ENCODE measurements at places on chromosomes 2 and 18.

GRCh38 chr2:77642339-77642738 is 120.2 kb upstream of the LRRTM4 start:
- no peak for DNase-seq

- no peak for DNase-seq
These were observed 442.8 kb upstream of the CHST9 start for GRCh38 chr18:27627927-27628326.

DNA sequence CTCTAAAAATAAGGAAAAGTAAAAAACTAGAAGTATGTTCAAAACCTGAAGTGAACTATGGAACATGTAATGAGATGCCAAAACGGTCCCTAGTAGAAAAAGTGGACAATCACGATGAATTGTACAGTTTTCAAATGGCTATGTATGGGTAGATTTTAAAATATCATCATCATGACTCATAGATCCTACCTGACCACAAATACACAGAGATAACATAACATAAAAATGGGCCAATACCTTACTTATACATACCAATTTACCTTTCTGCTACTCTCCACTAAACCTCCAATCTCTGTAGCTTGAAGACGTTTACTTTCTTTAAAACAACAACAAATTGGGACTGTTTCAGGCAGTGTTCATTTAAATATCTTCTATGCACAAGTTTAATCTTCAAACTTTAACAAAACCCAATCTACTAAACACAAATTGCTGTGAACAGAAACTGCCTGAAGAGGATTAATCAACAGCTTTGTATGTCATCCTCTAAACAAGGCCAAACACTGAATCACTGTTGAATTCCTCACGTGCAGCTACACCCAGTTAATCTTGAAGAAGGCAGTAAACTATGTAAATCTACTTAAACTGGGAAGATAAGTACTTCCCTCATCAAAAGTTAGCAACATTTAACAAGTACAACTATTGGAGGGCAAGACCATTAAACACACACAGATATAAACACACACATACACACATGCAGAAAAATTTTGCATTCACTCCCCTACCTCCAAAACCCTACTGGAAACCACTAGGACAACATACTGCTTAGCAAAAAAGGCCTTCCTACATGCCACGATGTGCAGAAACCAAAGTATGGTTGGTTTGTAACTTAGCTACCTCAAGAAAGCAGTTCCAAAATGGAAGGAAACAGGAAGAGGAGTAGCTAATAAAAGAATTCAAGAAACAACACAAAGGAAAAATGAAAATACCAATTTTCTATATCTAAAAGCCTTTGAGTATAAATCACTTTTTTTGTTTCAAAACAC is 90.3 kb downstream of the RBMS1 start:
- DNase-seq = peak; percentile 79

- peak; percentile 1 for DNase-seq
These were observed 270.2 kb downstream of the EN1 start for GRCh38 chr2:118577202-118577601.

GRCh38 chr2:96838345-96839292 is 5.2 kb downstream of the ANKRD23 start:
- DNase-seq = no peak

GRCh38 chr18:78679031-78679430 is 300.6 kb upstream of the SALL3 start:
- DNase-seq = no peak

GRCh38 chr18:70028734-70029133 is 81.1 kb upstream of the CD226 start:
- DNase-seq = no peak

- DNase-seq = no peak
These were observed 314.7 kb downstream of the METTL4 start for GRCh38 chr18:2256577-2256976.

DNA sequence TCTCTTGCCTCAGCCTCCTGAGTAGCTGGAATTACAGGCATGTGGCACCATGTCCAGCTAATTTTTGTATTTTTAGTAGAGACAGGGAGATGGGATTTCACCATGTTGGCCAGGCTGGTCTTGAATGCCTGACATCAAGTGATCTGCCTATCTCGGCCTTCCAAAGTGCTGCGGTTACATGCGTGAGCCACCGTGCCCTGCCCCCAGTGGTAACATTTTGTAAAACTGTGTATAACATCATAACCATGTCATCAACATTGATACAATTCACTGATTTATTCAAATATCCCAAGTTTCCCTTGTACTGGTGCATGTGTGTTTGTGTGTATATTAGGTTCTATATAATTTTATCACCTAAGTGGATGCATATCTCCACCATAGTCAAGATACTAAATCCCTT is 70.0 kb downstream of the PDCL3 start:
- no peak for DNase-seq

DNA sequence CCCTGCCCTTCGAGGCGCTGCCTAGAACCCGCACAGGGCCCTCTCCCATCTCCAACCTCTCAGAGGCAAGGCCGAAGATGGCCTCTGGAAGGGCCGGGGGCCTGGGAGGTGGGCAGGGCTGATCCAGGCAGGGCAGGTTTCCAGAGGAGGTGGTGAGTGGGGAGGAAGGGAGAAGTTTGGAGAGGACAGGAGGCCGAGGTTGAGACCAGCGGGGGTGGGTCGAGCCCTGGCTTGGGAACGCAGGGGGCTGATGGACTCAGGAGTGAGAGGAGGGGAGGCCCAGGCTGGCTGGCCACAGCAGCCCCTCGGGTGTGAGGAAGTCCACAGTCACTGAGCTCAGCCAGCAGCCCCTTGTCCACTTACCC is 10.5 kb downstream of the CAPN10 start:
- no peak for DNase-seq

DNA sequence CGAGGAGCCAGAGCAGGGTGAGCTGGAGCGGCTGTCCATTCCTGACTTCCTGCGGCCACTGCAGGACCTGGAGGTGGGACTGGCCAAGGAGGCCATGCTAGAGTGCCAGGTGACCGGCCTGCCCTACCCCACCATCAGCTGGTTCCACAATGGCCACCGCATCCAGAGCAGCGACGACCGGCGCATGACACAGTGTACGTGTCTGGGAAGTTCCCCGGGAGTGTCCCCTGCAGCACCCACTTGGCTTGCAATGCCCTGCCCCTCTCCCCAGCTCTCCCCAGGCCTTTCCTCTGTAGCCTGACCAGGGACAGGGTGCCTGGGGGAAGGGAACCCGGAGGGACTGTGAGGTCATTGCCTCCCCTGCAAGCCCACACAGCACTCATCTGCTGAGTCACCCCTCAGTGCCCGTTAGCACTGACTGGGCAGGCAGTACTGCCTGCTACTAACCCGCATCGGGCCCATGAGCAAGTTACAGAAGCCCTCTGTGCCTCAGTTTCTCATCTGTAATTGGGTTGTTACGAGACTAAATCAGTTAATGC is 29.4 kb upstream of the GMPPA start:
- peak; percentile 74 for DNase-seq

GRCh38 chr2:47891369-47892337 is 14.6 kb downstream of the FBXO11 start:
- peak; percentile 71 for DNase-seq

GRCh38 chr2:134314202-134314601 is 60.3 kb downstream of the MGAT5 start:
- DNase-seq = no peak

DNA sequence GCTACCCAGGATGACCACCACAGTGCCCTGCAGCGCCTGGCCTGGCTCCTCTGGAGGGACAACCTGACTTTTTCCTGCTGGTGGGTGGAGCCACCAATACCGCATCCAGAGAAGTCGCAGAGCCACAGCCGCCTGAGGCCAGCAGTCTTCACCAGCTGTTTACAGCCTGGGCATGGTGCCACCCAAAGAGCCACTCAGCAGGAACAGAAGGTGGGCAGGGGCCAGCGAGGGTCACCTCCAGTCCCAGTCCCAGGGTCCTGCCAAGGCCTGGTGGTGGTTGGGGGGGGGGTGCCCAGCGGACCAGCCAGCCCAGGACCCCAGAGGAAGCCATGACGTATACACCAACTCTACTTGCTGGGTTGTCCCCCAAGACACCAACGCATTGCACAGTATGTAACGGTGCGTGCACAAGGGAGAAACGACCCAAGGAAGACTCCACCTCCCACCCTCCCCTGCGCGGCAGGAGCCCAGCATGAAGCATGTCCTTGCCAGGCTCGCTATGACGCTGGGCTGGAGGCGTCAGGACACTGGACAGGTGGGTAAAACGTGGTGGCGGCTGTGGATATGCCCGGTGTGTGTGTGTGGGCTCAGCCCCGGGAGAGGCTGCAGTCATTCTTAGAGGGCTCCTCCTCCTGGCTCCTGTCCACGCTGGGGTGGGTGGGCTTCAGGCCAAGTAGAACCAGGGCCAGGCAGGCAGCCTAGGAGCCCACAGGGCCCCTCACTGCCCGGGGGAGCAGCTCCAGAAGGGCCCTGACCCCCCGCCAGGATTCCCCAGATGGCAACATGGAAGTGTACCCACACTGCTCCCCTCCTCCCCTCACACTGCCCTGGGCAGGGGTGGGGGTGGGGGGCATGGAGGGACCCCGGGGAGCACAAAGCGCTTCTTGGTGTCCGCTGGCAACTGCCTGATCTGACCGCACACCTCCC is 49.3 kb downstream of the HS6ST1 start:
- DNase-seq = no peak

DNA sequence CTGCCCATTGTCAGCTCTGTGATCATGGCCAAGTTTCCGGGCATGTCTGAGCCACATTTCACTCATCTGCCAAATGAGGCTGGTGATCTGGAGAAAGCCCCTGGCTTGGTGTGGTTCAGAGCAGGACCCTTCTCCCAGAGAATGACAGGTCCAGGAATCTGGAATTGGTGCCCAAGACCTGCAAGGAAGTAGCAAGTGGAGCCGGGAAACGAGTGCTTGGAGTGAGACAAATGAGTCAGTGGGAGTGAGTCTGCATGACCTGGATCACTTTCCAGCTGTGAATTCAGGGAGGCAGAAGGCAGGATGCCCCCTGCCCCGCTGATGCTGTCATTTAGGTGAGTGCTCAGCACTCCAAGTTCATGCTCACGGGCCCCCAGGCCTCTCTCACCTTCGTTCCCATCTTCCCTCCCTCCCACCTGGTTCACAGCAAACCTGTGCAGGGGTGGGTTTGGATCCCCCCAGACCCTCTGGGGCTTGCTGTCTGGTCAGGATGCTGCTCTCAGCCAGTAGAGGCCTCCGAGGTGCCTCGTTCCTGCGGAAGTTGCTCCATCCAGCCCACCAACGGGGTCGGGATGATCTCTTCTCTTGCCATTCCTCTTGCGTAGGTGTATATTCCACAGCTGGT is 104.4 kb downstream of the INHBB start:
- DNase-seq = no peak

- no peak for DNase-seq
These were observed 67.6 kb downstream of the AGAP1 start for GRCh38 chr2:235561450-235561849.

DNA sequence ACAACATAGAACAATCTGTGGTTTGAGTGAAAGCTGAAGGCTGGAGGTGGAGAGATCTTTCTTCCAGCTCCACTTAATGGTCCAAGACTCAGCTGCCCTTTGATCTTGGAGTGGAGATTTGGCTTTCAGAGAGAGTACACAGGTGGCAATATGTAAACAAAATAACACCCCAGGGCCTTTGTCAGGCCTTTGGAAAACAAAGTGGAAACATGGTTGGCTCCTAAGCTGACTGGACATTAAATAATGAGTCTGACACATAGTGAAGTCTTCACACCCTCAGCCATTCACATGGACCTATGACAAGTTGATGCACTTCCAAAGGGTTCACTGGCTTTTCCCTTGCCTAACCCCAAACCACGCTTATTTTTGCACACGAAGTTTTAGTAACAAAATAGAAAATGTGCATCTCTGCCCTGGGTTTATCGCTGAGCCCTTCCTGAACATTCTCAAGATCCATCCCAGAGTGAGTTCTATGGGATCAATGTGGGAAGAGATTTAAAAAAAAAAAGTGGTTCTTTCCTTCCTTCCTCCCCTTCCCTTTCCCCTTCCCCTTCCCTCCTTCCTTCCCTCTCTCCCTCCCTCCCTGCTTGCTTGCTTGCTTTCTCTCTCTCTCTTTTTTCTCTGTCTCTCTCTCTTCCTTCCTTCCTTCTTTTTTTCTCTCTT is 201.3 kb upstream of the NT5C1B start:
- DNase-seq = no peak

- no peak for DNase-seq
These were observed 1282.8 kb upstream of the ACVR2A start for GRCh38 chr2:146561996-146562395.

GRCh38 chr2:85312404-85312803 is 15.4 kb downstream of the TGOLN2 start:
- peak; percentile 91 for DNase-seq

DNA sequence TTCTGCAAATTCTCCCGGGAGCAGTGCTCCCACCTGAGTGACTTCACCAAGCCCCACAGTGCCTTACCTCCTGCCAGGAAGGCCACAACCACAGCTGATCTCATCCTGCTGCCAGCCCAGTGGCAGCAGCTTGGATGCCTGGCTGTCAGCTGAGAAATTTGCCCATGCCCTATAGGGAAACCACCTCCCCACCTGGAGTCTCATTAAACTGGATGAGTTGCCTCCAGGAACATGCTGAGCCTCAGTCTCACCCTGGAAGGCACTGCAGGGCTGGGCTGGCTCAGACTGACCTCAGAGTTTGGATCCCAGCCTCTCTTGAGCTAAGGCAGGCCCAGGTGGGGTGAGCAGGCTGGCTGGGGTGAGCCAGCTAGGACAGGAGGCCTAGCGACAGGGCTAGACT is 23.3 kb downstream of the REEP1 start:
- DNase-seq = no peak

DNA sequence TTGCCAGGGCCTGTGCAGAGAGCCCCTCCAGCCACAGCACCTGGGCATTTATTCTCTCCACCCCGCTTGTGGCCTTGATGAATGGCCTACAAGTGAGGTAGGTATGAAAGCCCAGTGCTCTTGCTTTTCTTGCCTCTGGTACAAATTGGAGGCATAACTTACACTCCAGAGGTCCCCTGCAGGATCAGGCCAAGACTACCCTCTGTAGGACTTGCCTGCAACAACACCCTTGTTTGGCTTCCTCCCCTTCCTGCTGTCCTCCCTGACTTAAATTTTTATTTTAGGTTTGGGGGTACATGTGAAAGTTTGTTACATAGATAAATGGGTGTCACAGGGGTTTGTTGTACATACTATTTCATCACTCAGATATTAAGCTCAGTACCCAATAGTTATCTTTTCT is 95.7 kb downstream of the CDC42EP3 start:
- no peak for DNase-seq

- no peak for DNase-seq
These were observed 293.3 kb upstream of the PARD3B start for GRCh38 chr2:204251998-204252376.

GRCh38 chr2:215627771-215628170 is 191.9 kb upstream of the FN1 start:
- no peak for DNase-seq

DNA sequence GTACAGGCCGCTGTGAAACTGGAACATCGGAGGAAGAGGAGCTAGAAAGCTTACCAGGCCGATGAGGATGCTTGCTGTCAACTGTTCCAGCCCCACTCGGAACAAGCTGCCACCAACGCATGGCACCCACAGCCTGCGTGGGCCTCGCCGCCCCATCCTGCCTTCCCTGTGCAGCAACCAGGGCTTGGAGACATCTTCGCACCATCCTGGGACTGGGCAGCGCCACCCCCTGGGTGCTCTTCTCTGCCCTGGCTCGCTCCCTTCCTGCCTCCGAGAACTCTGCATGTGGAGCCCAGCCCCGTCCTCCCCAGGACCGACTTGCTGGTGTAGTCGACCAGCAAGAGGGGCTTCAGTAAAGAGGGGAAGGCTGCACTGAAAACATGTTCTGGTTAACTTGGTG is 10.8 kb downstream of the TMEM18 start:
- no peak for DNase-seq
